ENCODE measurements at places on chromosomes 7 and 10. TPM values are rescaled to one million over a fixed set of nuclear protein-coding genes. Genes with fewer than 3 reads are reported as not detected.

ZNF316 gene
- 12.2 TPM for total RNA-seq

DNA sequence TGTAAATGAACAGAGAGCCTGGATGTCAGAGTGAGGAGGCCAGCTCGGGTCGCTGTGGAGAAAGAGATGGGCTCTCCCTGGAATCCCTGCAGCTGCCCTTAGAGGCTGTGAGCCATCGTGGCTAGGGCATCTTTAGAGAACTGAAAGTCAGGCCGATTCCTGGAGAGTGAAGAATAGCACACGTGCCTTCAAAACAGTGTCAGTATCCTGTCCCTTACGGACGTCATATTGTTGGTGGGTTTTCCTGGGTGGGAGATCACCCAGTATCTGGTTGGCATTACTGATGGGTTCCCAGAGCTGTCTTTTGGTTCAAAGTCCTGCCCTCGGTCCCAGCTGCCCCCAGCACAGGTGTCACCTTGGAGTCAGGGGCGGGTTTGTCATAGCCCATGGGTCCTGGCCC is 25.3 kb downstream of the IKZF1 start:
- DNase-seq, result no peak

CLDN3 gene
- 11.6 TPM for total RNA-seq

OR2A25 gene
- not detected for total RNA-seq

COL1A2 gene
- total RNA-seq, result 237 TPM
